ENCODE measurements at places on chromosomes 5 and 9.

DNA sequence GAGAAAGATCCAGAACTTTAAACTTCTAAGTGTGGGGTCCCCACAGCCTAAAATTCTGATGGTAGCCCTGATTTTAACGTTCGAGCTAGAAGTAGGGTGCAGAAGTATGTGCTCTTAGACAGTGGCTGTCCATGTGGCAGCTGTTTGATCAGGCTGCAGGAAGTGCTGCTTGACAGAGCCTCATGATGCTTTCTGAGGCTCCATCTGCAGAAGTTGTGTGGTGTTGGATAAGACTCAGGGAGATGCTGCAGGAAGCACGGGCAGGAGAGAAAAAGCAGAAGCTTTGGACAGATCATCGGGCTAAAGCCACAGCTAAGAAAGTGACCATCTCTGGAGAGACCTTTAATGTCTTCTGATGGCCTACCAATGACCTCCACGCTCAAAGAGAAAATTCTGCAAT lies 8.1 kb downstream of the MTMR12 start:
- DNase-seq = no peak

DNA sequence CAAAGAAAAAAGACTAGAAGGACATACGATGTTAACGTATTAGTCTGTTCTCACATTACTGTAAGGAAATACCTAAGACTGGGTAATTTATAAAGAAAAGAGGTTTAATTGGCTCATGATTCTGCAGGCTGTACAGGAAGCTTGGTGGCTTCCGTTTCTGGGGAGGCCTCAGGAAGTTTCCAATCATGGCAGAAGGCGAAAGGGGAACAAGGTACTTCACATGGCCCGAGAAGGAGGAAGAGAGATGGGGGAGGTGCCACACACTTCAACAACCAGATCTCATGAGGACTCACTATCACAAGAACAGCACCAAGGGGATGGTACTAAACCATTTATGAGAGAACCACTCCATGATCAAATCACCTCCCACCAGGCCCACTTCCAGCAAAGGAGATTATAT lies 110.1 kb downstream of the CARTPT start:
- DNase-seq = no peak

DNA sequence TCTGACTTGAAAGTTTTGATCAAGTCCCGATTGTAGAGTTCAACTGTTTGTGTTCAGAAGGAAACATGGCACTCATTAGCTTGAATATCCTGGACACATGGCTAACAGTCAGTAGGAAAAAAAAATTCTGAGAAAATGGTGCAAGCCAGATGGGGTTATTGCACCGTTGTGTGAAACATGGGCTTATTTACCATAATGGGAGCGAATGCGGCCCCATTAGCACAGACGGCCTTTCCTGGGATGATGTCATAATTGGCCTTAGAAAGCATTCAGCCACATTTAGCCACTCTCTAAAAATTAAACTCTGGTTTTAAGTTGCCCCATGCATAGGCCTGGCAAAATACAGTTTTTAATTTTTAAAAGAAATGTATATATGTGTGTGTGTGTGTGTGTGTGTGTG lies 112.1 kb downstream of the IRX2 start:
- no peak for DNase-seq

- no peak for DNase-seq
Observed at GRCh38 chr5:179792612-179793467, 946 bp upstream of the LTC4S start.

DNA sequence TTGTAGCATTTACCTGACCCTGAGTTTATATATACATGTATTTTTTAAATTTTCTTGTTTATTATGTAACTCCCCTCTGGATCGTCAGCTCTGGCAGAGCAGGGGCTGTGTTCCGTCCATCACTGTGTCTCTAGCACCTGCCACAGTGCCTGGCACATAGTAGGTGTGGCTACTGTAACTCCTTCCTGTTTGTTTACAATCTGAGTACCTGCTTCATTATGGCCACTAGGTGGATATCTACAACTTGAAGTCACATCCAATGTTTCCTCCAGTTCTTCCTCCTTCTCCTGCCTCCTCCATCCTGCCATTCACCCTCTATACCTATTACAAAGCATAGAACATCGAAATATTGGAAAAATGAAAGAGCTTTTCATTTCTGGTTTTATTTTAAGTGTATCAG lies 14.2 kb upstream of the PPP1R2B start:
- no peak for DNase-seq

DNA sequence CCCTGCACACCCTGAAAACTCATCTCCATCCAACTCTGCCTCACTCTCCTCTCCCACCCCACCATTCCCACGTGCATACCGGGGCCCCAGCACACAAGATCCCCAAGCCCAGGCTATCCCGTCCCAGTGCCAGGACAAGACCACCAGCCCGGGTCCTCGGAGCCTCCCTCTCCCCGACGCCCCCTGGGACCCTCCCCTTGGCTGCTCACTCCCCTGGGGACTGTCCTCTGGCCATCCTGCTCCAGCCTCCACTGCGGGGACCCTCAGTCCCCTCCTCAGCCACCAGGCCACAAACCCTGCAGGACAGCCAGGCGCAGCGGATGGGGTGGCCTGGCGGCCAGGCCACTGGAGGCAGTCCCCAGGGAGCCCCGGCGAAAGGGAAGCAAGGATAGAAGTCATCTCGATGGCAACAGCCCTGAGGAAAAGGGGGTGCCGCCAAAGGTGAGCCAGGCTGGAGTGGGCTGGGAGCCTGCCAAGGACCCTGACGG lies 62.8 kb downstream of the C9orf50 start:
- no peak for DNase-seq

- no peak for DNase-seq
Observed at GRCh38 chr9:16601991-16602390, 268.5 kb downstream of the BNC2 start.

- no peak for DNase-seq
Observed at GRCh38 chr9:38404314-38404713, 11.8 kb downstream of the ALDH1B1 start.

GRCh38 chr5:40991981-40992559 lies 79.1 kb downstream of the MROH2B start:
- DNase-seq = no peak

GRCh38 chr5:149959406-149960236 lies 937 bp upstream of the SLC26A2 start:
- peak; percentile 36 for DNase-seq

- DNase-seq = no peak
Observed at GRCh38 chr5:131330031-131330430, 66.2 kb downstream of the CDC42SE2 start.

DNA sequence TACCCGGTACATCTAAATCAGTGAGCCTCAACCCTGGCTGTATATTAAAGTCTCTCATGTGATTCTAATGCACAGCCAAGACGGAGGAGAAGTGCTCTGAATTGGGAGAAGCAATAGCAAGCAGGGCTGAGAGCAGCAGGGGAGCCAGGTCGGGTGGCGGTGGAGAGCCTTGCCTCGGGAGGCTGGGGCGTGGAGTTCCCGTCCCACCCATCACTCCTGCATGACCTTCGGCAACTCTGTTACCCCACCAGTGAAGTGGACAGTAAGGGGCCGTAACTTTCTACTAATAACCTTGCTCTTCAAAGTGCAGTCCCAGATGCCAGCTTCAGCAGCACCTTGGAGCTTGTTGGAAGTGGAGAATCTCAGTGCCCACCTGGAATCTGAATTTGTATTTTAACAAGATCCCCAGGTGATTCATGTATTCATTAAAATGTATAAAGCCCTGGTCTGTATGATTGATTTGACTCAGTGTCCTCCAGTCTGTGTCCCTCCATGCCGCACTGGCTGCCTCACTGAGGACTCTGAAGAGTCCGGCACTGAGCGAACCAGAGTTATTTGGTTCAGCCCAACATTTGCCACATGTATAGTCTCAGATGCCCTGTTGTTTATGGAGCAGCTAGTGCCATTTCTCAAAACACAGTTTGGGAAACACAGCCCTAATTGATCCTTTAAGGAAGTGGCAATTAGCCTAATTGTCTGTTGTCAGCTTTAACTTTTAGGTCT lies 6.5 kb downstream of the ERGIC1 start:
- DNase-seq = no peak

GRCh38 chr5:12358371-12359090 lies 454.3 kb upstream of the CTNND2 start:
- DNase-seq = no peak

- DNase-seq = no peak
Observed at GRCh38 chr9:130982636-130983358, 26.2 kb upstream of the LAMC3 start.

DNA sequence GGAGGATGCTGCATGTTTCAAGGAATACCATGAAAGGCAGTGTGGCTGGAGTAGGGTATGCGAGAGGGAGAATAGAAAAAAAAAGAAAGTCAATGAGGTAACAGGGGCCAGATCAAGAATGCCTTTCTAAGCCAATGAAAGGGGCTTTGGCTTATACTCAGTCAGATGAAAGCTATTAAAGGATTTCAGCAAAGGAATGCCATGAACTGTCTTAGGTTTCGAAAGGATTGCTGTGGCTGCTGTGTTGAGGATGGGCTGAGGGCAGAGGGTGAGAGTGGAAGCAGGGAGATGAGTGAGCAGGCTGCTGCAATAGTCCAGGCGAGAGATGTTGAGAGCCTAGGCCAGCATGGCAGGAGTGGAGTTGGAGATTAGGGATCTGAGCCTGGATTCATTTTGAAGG lies 135.4 kb upstream of the CKMT2 start:
- DNase-seq = no peak

DNA sequence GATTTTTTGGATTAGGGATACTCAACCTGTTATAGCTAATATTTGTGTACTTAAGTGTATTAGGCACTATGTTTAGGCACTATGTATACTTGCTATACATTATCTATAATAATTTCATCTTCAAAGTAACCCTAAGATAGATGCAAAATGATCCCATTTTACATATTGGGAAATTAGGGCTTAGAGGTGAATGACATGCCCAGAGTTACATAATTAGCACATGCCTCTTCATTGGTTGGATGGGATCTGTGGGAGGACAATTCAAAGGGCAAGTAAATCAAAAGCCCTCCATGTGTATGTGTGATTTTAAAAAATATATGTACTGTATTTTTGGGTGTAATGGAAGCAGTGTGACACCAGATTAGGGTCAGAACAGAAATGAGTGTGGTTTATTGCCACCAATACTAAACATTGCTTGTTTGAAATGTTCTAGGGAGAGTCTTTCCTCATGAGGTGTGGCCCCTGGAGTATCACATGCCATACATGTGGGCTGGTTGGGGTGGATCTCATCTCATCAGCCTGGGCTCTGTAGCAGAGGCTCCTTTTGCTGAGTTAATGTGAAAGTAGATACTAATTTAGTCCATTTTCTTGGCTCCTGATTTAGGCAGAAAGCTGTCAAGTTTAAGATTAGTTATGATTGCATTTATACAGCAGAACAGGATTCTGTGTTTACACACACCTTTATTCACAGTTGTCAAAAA lies 5.5 kb downstream of the C9orf85 start:
- no peak for DNase-seq

GRCh38 chr5:93595420-93596147 lies 12.6 kb downstream of the NR2F1 start:
- DNase-seq = no peak

DNA sequence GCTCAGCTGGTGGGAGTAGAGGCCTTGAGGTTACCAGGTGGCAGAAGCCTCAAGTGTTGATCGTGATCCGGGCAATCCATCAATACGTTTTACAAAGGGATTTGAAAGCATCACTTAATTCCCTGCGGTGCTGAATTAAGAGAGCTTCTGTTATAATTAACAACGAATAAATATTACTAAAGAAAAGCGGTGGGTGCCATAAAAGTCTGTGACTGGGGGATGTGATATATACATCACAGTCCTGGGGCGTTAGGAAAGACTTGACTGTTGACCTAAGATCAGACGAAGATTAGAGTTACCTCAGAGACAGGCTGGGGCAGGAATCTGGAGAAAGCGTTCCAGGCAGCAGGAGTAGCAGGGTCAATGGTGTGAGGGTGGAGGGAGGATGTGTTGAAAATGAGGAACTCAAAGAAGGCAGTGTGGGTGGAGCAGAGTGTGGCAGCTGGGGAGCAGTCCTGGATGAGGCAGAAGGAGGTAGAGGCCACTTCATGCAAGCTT lies 6.7 kb upstream of the C5orf63 start:
- DNase-seq = no peak

GRCh38 chr9:121323449-121324151 lies 46.5 kb downstream of the STOM start:
- DNase-seq = no peak

- no peak for DNase-seq
Observed at GRCh38 chr9:117178596-117179375, 236.1 kb downstream of the ASTN2 start.

DNA sequence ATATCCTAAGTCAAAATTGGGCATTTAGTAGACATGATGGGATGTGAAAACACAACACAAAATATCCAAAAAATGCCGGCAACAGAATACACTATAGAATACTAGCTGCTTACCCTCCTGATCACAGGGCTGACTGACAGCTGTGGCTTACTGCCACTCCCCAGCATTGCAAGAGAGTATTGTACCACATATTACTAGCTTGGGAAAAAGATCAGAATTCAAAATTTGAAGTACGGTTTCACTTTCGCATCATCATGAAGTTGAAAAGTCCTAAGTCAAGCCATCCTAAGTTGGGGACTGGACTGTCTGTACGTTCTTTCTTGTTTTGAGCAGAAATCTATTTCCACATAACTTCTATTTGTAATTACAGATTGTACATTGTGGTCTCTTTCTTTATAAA lies 851.4 kb downstream of the MAT2B start:
- no peak for DNase-seq

DNA sequence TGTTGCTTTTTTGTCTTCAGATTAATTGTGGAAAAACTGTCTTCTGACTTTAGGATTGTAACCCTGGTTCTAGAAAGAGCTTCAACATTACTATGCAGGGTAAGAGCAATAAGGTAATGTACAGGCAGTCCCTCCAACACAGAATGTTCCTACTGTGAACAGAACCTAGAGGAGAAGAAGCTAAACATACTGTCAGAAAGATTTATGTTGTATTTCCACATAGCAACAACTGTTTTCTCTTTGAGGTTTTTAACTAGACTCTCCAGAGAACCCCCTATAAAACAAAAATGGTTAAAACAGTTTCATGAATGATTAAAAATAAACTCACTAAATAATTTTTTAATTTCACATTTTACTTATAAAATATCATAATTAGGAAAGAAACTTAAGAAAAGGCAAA lies 64.3 kb upstream of the NAA35 start:
- no peak for DNase-seq

DNA sequence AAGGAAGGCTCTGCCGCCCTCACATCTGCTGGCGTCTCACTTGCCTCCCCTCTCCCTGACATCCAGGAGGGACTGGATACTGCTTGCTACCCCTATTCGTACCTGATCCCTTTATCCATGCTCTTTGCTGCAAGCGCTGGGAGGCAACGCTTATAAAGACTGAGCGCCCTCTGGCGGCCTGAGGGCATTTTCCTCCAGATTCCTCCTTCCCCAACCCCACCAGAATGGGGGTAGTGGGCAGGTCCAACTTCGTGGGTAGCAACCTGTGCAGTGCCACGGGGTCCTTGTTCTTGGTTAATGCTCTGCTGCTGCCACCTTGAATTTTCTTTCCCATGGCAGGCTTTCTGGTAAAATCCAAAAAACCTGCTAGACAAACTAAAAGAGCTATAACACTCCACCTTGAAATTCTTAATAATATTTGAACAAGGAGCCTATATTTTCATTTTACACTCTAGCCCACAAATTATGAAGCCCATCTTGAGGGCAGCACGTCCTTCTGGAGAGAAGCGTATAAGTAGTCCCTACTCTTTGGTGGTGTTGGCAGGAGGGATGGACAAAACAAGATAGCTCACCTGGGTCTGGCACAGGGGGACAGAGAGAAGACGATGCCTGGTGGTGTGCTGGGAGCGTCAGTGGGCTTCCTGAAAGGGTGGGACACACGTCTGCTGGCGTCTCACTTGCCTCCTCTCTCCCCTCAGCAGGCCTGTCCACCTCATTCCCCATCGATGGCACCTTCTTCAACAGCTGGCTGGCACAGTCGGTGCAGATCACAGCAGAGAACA lies 52.5 kb downstream of the JADE2 start:
- peak; percentile 63 for DNase-seq

Measured in activated T-helper 2 cell treated with anti-CD3 and anti-CD28 coated beads, Interferon-gamma antibody, Interleukin-2, Interleukin-4, amounts not matched to agents 10 μg/mL and 5 μg/mL and 100 μg/mL, durations not matched to agents 14 hours and 24 hours and 36 hours (primary cell).